A549 (cell line): ENCODE measurements at places on chromosomes 3 and 15.

- no peak for DNase-seq
These were observed 297.9 kb downstream of the OTOL1 start for GRCh38 chr3:161794551-161794950.

DNA sequence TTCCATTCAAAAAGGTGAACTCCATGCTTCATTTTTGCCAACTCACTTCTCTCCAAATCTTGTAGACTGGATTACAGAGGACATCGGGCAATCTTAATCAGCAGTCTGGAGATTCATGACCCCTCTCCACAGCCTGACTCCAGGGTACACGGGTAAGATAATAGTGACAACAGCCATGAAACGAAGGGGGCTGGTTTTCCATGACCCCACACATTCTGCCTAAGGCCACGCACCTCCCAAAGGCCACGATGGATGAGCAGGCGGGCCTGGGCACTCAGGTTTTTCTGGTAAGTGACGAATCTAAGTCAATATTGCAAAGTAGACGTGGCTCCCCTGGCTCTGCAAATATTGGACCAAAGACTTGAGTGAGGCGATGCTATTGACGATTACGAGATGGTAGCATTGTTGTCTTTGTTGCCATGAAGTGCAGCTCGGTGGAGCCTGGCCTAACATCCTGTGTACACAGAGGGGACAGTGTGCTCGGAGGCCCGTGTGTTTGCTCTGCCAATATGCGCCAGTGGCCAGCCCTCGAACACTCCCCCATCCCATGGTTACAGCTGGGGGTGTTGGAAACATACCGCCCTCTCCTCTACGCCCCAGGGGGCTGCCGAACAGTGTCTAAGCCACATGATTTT lies 119.1 kb downstream of the OPA1 start:
- no peak for DNase-seq

- no peak for DNase-seq
These were observed 55.0 kb downstream of the SETD5 start for GRCh38 chr3:9452417-9452816.

DNA sequence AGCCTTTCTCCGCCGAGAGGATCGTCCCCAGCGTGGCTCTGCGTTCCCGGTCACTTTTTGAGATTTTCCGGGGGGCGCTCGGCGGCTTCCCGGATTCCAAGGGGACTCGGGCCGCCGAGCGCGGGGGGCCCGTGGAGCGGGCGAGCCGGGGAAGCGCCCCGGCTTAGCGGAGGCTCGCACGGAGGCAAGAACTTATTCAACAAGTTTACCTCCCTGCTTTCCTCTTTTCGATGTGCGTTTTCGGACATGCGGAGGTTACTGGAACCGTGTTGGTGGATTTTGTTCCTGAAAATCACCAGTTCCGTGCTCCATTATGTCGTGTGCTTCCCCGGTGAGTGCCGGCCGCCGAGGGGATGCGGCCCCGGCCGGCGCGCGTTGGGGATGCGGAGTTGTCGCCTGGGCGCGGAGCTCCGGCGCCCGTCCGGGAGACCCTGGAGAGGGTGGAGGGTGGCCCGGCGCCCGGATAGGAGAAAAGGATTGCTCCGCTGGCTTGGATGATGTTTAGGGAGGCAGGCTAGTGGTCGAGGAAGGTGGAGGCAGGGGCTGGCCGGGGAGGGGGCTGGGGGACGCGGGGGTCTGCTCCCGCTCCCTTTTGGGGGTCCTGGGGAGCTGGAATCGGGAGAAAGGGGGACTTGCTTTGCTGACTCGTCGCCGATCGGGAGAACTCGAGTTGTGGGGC lies 810 bp downstream of the PTPRG start:
- DNase-seq, result peak; percentile 19

GRCh38 chr3:138594150-138594934 lies at the start of gene CEP70:
TSS of gene CEP70 (minus strand) at chr3:138594260. CDS start at chr3:138572927, 21,333 bp downstream.
- peak; percentile 68 for DNase-seq

DNA sequence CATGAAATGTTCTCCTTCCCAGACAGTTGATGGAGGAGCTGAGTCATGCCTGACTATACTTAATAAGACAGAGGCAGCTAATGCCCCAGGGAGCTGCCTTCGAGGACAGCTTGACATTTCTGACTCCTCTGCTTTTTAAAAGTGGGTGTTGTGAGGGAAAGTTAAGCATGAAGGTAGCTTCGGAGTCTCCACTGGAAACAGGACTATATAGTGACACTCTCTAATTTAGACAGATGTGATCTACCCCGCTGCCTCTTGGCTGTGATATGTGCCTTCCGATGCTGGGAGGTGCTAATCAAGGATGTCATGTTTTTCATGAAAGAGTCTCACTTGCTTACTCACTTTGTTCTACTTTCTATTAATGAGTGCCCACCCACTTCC lies 72.7 kb downstream of the IL1RAP start:
- DNase-seq, result peak; percentile 51

- DNase-seq, result no peak
These were observed 826 bp downstream of the DBR1 start for GRCh38 chr3:138173769-138174420.

- no peak for DNase-seq
These were observed 222.5 kb downstream of the NR2F2 start for GRCh38 chr15:96553006-96553405.

DNA sequence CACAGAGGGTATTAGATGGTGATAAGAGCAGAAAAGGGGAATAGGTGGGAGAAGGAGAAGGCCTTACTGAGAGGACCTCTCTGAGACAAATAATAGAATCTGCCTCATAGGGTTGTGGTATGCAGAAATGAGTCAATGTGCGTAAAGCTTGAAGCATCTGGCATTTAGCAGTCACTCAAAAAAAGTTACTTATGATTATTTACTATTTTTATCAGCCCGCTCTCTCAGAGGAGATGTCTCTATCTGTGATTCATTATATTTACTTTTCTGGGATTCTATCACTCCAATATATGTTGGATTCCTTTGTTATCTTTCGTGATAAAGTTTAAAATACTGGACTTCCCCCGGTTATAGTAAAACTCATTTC lies 4.6 kb upstream of the TM4SF1 start:
- DNase-seq, result peak; percentile 88

DNA sequence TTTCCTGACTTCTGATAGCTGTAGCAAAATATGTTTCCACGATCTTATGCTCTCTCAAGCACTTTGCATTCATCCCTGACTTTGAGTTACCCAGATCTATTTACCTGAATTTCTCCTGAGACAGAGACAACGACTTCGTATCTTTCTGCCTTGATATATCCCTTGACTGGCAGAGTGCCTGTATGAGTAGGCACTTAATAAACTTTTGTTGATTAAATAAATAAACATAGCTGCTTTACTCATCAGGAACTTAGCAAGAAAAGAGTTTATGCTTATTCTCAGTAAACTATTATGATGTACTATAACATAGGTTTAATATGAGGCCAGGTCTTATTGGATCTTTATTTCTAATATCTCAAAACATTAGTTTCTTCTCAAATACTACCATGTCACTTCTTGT lies 85.6 kb upstream of the PHLDB2 start:
- no peak for DNase-seq

- DNase-seq, result no peak
These were observed 166.3 kb upstream of the CHRM5 start for GRCh38 chr15:33801954-33802353.

DNA sequence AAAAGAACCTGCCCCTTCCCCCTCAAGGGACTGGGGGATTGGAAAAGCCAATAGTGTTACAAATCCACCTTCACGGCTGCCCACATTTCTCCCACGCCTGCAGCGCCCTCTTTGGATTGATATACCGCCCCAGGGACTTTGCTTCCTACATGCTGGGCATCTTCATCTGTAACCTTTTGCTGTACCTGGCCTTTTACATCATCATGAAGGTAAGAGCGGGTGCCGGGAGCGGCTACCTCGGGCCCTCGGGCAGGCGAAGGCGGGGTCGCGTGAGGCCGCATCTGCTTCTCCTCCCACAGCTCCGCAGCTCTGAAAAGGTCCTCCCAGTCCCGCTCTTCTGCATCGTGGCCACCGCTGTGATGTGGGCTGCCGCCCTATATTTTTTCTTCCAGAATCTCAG lies 73.1 kb downstream of the USF3 start:
- no peak for DNase-seq

DNA sequence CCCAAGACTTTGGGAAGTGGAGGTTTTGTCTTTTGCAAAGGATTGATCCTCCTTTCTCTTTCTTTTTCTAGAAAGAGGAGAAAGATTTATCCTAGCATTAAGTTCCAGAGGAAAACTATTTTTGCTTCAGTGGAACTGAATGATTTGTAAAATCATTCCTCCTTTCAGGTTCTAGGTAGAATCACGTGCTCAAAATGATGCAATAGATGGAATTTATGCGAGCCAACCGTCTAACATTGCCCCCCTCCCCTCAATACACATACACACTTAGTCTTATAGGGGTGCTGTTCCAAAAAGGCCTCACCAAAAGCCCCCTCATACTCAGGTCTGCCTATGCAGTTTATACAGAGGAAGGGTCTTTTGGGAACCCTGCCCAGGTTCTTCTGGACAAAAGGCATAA lies 85.3 kb downstream of the AQP9 start:
- no peak for DNase-seq

DNA sequence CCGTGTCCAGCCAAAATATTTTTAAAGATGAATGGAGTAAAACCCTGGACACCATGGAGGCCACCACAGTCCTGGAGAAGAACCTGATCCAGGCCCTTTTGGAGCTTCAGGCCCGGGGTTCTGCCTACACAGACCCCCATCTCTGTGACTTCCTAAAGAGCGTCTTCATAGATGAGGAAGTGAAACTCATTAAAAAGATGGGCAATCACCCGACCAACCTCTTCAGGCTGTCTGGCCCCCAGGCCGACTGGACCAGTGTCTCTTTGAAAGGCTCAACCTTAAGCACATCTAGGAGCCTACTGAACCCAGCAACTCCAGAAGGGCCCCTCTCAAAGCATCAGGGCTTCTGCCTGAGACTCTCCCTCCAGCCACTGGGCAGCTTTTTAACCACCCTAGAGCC lies 107.9 kb upstream of the FAM174B start:
- DNase-seq, result no peak

DNA sequence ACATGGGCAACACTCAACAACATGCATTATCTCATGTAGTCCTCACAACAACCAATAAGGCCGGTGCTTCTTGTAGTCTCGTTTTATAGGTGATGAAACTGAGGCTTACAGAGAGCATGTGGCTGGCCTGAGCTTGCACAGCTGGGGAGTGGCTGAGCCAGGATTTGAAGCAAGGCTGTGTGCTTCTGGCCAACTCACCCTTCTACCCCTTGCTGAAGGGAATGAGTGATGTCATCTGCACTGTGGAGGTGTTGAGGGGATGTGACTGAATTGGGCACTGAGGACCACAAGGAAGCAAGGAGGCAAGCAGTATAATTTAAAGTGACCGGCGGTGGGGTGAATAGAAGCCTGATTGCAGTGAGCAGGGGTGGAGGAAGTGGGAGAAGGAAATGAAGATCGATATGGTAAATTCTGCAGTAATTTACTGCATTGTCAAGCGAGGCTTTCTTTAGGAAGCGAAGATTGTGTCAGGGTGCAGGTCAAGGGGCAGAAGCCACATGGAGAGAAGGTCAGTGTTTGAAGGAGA lies 62.3 kb downstream of the MINAR1 start:
- no peak for DNase-seq

GRCh38 chr3:195182470-195182795 lies 88.5 kb downstream of the XXYLT1 start:
- no peak for DNase-seq

- DNase-seq, result no peak
These were observed 64.5 kb downstream of the FLNB start for GRCh38 chr3:58072763-58073130.

DNA sequence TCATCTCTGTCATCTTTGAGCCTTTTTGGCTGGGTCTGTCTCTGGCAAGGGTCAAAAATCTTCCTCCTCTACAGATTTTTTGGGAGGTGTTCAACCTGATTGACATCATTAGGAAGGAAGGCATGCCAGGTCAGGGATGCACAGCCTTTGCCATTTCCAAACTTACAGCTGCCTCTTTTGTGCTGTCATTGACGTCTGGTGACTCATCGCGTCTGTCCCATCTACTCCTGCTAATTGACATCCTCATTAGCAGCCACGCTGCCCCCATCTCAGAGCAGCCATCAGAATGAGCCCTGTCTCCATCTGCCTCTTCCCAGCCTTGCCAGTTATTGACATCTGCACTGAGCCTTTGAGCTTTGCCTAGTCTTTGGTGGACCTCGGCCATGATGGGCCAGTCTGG lies 53.0 kb downstream of the PDIA5 start:
- DNase-seq, result no peak
